Sigmoid colon (tissue), 7 donors: ENCODE measurements at places on chromosomes 5 and 9.

DNA sequence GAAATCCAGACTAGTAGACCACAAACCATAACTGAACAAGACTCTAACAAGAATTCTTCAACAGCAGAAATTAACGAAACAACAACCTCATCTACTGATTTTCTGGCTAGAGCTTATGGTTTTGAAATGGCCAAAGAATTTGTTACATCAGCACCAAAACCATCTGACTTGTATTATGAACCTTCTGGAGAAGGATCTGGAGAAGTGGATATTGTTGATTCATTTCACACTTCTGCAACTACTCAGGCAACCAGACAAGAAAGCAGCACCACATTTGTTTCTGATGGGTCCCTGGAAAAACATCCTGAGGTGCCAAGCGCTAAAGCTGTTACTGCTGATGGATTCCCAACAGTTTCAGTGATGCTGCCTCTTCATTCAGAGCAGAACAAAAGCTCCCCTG, 68.6 kb downstream of the VCAN start:
- DNase-seq = no peak

GRCh38 chr5:170427672-170428236, 38.6 kb upstream of the KCNMB1 start:
- no peak for DNase-seq

DNA sequence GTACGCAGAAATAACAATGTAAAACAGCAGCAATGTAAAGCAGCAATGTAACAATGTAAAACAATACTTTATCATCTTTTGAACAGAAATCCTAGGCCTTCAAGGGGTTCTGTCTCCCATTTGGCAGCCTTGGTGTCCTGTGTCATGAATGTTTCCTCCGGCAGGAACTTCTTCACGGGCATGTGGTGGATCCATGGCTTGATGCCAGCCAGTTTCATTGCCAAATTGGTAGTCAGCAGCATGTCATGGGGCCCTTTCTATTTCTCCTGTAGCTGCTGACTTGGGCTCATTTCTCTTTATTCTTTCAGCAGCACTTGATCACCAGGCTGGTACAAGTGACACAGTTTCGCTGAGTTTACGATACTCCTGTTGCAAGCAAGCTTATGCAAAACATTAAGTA, 275.3 kb downstream of the HTR1A start:
- no peak for DNase-seq

GRCh38 chr5:60810438-60811085, 33.5 kb downstream of the ELOVL7 start:
- DNase-seq = no peak

DNA sequence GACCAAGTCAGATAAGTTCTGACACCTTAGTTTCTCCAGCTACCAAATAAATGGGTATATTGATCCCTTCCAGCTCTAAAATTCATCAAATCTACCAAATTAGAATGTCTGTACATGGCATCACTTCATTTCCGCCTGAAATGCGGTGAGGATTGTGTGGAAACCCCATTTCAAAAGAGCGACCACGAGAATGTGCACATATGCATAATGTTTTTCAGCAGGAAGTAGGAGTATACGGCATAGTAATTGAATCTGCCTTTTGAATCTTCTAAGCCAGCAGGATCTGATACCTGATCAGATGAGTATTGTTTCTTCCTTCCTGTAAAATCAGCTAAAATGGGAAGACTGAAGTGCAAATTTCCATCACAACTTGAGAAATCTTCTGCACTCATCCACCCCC, 418.6 kb downstream of the TMEM38B start:
- no peak for DNase-seq

DNA sequence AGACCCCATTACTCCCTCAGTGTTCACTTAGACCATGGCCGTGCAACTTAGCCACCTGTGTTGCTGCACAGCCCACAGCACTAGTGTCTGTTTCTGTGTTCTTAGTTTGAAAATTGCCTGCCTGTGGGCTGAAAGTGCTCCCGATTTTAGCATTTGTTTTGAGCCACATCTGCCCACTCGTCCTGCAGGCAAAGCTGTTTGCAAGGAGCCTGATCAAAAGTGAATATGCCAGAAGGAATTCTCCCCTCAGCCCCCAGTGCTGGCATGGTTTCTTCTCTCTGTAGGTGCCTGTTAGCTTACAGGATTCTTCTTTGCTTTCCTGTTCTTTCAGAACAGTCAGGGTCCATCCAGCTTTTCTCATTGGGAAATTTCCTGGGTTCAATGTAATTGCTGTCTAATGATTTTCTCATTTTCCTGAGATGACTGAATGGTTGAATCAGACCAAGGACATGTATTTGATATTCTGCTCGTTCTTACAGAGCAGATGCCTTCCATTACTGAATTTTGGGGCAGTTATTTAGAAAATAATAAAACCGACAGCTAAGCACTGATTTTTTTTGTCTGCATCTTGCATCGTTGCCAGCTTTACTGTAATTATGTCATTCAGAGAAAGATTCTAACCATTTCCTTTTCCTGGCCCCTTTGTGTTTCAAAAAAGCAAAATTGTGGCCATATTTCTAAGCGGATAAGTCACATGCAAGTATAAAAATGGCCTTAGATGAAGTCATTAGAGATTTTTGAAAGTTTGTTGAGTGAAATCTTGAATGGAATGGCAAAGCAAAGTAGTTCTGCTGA, 111.1 kb upstream of the CKMT2 start:
- no peak for DNase-seq

GRCh38 chr5:871596-872298, 20.9 kb downstream of the BRD9 start:
- no peak for DNase-seq

GRCh38 chr9:134517069-134517680, 124.4 kb upstream of the COL5A1 start:
- DNase-seq = no peak

DNA sequence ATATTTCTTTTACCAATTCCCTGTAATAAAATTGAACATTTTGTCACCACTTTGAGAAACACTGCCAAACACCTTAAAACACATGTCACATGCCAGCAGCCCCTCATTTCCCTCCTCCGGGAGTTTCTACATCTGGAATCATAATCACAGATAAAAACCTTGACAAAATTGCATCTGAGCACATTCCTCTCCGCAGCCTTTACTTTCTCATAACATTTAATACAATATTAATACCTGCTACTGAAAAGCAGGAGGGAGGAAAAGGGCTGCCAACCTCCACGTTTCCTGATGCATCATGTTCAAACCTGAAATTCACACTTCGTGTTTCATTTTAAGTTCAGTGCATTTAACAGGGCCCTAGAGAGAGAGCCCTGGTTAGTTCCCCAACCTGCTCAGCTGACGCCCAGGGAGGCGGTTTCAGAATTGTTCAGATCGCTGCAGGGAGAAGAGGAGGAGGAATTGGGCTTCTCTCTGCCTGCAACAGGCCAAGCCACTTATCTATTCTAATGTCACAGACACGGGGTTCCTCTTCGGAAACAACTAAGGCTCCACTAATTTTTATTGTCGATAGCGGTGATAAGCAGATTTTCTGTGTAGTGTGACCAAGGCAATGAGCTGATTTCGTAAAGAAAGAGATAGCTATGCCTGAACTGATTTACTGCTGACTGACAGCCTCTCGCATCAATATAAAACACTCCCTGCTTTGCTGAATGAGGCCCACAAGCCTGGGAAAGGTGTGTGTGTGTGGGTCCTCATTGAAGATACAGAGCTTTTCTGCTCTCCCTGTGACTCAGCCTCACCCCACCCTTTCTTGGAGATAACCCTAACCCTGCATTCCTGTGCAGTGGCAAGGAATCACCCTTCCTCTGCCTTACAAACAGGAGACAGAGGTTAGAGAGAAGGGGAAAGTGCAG, 4.9 kb upstream of the LHX2 start:
- DNase-seq = no peak

GRCh38 chr9:129126749-129127618, 15.8 kb downstream of the PTPA start:
- DNase-seq = no peak

- DNase-seq = no peak
These were observed 1646.6 kb downstream of the MAT2B start for GRCh38 chr5:165152058-165152457.

DNA sequence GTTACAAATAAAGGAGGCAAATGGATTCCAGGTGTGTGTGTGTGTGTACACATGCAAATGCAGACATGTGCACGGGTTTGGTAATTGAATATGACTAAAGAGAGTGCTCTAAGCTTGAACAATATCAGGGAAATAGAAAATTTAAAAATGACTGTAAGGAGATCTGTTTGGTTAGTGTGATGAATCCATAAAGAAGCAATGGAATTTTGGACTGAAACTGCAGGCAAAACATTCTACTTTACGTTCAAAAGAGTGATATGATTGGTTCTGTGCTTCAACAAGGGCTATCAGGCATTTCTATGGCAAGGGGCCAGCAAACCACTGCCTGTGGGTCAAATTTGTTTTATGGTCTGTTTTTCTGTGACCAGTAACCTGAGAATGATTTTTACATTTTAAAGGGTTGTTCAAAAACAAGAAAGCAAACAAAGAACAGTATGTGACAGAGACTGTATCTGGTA, 332.8 kb upstream of the KLF9 start:
- DNase-seq = no peak

GRCh38 chr9:28539434-28540070, 966.3 kb upstream of the C9orf72 start:
- DNase-seq = no peak

GRCh38 chr9:127705577-127706379, 1.0 kb upstream of the CFAP157 start:
- DNase-seq = no peak

- DNase-seq = no peak
These were observed 353.4 kb upstream of the GRIA1 start for GRCh38 chr5:153136910-153137614.

- peak; percentile 44 for DNase-seq
These were observed 1.9 kb upstream of the ZDHHC11 start for GRCh38 chr5:852431-853401.

DNA sequence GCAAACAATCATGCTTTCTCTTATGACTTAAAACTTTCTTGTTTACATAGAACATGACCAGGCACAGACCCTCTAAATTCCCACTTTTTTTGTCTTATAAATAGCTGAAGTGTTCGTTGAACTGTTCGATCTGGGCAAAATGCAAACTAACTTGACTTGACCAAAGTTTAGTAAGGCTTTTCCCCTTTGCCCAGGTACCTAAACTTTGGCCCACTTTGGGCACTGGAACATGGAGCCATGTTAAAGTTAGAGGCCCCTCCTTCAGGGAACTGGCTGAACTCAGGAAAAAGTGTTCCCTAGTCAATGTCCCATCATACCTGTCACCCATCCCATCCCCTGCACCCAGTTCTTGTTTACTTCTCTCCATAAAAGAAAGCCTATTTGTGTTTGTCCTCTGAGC, 9.4 kb upstream of the AMACR start:
- no peak for DNase-seq

DNA sequence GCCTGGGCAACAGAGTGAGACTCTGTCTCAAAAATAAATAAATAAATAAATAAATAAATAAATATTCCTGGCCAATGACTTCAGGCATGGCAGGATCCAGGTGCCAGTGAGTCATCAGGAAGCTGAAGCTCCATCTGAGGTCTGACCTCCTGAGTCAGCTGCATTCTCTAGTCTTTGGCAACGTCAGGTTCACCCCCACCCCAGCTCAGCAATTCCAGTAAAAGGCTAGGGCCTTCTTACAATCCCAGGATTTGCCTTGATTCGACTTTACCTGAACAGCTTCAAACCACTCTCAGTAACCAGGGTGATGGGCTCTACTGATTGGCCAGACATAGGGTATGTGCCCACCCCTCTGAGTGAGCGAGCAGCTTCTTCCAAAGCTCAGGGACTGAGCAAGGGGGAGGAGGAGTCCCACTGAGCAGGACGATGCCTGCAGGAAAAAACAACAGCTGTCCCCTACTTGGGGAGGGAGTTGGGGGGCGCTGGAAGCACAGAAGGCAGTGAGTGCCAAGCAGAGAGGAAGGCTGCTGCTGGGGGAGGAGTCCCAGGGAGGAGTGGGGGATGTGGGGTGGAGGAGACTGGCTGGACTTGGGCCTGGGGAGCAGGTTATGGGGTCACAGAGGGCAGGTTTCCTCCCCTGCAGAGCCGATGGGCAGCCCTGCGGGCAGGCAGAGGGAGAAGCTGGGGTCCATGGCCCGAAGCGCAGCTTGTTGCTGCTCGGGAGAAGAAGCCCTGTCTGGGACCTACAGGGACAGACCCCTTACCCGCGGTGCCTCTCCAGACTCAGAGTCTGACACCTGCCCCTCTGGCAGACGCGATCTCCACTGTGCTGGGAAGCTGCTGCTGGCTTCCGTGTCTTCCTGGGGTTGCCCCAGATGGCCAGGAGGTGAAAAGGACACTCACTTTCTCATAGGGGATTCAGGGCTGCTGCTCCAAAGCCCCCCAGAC, 25.9 kb upstream of the UNC5A start:
- DNase-seq = peak; percentile 39

- DNase-seq = no peak
These were observed 170.2 kb upstream of the HMHB1 start for GRCh38 chr5:143641549-143642355.

DNA sequence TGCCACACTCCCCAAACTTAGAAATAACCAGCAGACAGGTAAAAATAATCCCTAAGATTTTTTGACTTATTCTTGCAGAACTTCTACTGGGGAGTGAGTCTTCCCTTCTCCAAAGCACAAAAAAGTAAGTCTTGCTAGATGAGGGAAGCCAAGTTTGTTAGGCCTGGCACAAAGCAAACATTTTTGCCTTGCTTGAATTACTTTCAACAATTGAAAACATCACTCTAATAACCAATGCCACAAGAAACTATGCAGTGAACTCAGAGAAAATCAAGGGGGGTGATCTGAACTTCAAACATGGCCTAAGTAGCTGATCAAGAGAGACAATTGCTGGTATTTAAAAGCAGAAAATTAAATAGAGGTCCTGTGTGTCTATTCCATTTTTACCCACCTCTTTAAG, 123.6 kb upstream of the SLC1A3 start:
- no peak for DNase-seq

GRCh38 chr5:148374690-148375360, 8.9 kb upstream of the FBXO38 start:
- no peak for DNase-seq

DNA sequence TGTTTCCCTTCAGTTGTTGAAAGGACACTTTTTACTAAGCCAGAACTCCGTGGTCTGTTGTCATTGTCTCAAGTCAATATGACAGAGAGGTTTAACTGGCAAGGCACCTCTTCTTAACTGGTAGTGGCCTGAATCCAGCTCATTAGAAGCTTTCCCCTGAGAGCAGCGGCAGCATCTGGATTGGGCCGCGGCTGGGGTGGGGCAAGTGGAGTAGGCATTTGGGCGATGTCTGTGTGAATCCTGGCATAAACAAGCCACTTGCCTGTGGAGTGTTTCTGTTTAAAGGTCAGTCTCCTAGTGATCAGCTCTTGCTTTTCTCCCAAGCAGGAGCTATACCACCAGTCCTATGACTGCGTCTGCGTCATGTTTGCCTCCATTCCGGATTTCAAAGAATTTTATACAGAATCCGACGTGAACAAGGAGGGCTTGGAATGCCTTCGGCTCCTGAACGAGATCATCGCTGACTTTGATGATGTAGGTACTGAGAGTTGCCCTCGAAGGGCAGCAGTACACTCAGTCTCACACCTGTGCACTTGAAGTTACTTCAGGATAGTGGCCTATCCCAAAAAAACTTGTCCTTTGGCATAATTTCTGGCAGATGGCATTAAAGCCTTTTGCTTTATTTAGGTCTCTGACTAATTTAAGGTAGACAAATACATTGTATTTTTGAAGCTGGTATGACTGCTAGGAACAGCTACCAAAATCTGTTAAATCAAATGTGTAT, 48.9 kb downstream of the CFAP90 start:
- DNase-seq = no peak
